Stimulated activated naive CD8-positive, alpha-beta T cell treated with anti-CD3 and anti-CD28 coated beads, Interleukin-15, Interleukin-2, amounts not matched to agents 100 U/mL and 50 U/mL, for 24 hours (primary cell): ENCODE measurements at places on chromosomes 1 and 21.

GRCh38 chr1:22030057-22030456 lies 22.5 kb upstream of the CDC42 start:
- DNase-seq, result no peak

GRCh38 chr1:159935719-159936272 lies 9.6 kb downstream of the IGSF9 start:
- no peak for DNase-seq

GRCh38 chr1:58468612-58469011 lies 77.9 kb downstream of the OMA1 start:
- DNase-seq, result no peak

- DNase-seq, result no peak
Observed at GRCh38 chr1:99374109-99374508, 109.8 kb downstream of the PLPPR4 start.

DNA sequence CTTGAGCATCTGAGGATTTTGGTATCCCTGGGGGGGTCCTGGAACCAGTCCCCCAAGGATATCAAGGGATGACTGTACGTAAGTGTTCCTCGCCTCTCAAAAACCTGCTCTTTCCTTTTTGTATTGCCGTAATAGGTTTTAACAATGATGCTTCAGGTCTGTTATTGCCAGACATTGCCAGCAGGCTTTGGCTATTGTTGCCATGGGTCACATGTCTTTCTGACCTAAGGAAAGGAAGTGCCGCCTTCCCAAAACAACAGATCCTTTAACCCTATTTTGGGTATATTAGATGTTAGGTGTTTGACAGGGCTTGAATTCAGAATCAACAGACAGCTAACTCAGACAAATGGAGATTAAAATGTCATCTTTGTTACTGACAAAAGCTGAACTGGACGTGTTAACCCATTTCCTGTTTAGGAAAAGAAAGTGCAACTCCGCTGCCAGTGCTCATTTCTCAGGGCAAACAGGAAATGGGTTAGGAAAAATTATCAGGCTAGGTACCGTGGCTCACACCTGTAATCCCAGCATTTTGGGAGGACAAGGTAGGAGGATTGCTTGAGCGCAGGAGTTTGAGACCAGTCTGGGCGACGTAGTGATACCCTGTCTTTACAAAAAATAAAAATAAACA lies 12.4 kb upstream of the PRPF38B start:
- DNase-seq, result no peak

DNA sequence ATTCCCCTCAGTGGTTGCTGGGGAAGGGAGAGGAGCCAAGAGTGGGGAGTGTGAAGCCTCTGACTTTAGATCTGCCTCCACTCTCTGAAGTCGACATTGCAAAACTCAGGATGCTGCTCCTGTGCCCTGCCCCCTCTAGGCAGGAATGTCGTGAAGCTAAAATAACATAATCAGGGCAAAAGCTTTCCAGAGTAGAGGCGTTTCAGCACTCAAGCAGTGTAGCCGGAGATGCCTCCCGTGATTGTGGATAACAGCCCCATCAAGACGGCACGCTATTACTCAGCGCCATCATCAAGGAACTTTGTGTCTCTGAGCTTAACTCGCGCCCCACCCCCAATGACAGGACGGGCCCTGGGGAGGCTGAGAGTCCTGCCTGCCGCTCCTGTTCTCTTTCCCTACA lies 60.0 kb downstream of the FBXO2 start:
- DNase-seq, result no peak

- no peak for DNase-seq
Observed at GRCh38 chr1:181626279-181626938, 143.1 kb downstream of the CACNA1E start.

DNA sequence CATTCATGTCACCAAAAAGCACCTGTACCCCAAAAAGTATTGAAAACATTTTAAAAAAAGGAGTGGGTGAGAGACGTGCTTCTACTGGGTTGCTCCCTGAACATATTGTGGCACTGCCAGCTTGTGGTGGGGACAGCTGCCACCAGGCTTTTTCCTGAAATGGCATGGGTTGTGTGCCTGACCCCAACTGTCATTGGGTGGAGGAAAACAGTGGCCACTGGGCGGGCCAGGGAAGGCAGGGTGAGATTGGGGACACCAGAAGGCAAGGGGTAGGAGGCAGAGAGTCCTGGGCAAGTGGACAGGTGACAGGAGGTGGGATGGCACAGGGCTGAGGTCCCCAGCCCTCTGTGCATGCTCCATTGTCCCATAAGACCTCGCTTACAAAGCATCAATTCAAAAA lies 55.5 kb downstream of the TGFB2 start:
- no peak for DNase-seq

GRCh38 chr1:71587961-71588360 lies 507.1 kb upstream of the ZRANB2 start:
- no peak for DNase-seq

DNA sequence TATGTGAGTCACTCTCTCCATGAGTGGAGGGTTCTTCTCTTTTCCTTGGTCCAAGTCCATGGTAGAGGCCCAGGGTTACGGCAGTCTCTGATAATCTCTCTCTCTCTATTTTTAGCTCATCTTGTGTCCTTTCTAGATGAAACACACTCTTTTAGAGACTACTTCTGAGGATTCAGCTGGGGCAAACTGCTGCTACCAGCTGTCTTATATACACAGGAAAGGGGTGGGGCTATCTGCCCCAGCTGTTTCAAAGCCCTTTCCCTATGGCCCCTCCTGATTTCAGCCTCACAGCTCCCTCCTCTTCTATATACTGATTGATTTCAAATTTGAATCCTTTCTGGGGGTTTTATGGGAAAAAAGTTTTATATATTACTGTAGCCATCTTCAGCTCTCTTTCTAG lies 324.8 kb downstream of the RWDD3 start:
- no peak for DNase-seq

GRCh38 chr1:196405839-196406238 lies 202.4 kb downstream of the KCNT2 start:
- DNase-seq, result no peak

GRCh38 chr1:191343816-191344215 lies 814.4 kb upstream of the RGS18 start:
- no peak for DNase-seq

DNA sequence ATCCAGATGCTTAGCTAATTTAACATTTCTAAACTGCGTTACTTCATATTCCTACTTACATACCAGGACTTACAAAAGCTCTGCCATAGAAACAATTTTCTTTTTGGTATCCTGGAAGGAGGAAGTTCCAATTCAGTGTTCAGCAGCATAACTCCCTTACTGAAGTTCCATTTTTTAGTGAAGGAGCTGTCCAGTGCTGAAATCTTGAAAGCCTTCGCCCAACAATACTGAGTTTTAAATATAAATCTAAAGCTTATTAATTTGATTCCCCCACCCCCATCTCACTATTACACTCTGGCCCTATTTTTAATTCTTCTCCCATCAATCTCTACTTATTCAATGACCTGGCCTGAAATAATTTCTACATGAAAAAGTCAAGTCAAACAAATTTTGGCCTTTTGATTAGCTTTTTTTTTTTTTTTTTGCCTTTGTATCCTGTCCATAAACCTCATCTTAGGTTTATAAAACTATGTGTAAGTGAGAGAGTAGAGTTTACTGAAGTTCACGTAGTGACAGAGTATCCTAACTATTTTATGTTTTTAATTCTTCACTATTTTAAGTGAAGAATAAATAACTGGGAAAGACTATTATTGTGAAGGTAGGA lies 323.0 kb upstream of the PLD5 start:
- no peak for DNase-seq

GRCh38 chr21:14594967-14595366 lies 48.9 kb upstream of the SAMSN1 start:
- no peak for DNase-seq

DNA sequence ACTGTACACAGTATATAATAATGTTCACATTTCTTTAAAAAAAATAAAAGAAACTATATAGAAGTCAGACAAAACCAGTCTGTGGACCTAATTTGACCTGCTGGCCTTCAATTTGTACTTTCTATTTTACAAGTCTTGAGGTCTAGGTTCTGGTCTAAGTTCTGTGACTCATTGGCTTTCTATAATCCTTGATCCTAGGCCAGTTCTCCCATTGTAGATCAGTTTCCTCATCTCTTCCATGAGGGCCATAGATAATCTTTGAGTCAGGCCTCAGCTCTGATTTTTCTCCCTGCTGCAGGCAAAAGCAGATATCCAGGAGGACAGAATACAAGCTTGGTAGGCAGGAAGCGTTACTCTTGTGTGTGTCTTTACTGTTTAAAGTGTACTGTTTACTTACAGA lies 603.7 kb upstream of the CAMK1G start:
- no peak for DNase-seq

- no peak for DNase-seq
Observed at GRCh38 chr1:33768106-33768505, 95.8 kb upstream of the HMGB4 start.

- DNase-seq, result no peak
Observed at GRCh38 chr1:217770918-217771317, 139.8 kb downstream of the SPATA17 start.

- no peak for DNase-seq
Observed at GRCh38 chr1:70485624-70486023, 74.6 kb downstream of the CTH start.

GRCh38 chr1:55076356-55076755 lies 37.0 kb downstream of the PCSK9 start:
- DNase-seq, result no peak

- DNase-seq, result no peak
Observed at GRCh38 chr1:41784531-41785274, 134.0 kb downstream of the HIVEP3 start.
